ENCODE measurements at places on chromosomes 16 and 17.

DNA sequence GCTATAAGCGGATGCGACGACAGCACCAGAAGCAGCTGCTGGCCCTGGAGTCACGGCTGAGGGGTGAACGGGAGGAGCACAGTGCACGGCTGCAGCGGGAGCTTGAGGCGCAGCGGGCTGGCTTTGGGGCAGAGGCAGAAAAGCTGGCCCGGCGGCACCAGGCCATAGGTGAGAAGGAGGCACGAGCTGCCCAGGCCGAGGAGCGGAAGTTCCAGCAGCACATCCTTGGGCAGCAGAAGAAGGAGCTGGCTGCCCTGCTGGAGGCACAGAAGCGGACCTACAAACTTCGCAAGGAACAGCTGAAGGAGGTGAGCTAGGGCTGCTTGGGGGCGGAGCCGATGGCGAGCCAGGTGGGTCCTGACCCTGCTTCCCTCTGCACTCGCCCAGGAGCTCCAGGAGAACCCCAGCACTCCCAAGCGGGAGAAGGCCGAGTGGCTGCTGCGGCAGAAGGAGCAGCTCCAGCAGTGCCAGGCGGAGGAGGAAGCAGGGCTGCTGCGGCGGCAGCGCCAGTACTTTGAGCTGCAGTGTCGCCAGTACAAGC is 10.1 kb downstream of the HIRIP3 start:
- DNase-seq = no peak

DNA sequence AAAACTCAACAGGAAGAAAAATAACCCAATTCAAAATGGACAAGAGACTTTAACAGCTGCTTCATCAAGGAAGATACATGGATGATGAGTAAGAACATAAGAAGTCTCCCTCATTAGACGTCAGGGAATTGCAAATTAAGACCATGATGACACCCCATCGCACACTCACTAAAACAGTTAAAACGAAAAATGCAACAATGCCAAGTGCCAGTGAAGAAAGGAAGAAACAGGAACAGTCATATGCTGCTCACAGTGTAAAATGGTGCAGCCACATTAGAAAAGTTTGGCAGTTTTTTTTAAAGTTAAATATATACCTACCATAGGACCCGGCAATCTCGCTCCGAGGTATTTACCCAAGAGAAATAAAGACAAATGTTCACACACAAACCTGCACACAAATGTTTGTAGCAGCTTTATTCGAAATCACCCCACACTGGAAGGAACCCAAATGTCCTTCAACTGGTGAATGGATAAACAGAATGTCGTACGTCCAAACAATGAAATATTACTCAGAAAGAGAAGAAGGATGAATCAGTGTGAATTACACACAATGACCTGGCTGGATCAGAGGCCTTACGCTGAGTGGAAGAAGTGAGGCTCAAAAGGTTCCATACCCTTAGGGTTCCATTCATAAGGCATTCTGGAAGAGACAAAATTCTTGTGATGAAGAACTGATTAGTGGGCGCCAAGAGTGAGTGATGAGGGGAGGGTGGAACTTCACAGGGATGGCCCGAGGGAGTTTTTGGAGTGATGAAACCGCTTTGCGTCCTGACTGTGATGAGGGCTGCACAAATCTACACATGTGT is 110.3 kb downstream of the C16orf95 start:
- no peak for DNase-seq

GRCh38 chr17:61230972-61231820 is 168.4 kb upstream of the TBX2 start:
- DNase-seq = no peak

DNA sequence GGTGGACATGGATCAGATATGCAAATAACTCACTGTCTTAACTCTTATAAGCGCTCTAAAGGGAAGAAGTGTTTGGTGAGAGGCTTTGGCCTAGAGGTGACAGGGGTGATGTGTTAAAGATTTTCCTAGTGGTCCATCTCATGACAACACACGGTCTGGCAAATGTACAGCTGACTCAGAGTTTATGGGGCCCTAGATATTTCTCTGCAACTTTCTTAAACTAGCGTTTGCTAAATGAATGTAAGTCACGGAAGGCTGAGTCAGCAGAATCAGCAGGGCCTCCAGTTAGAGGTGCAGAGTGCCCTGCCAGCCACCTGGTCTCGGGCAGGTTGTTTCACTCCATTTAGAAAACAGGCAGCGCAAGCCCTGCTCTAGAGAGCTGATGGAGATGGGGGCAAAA is 40.1 kb downstream of the CLEC16A start:
- DNase-seq = no peak

DNA sequence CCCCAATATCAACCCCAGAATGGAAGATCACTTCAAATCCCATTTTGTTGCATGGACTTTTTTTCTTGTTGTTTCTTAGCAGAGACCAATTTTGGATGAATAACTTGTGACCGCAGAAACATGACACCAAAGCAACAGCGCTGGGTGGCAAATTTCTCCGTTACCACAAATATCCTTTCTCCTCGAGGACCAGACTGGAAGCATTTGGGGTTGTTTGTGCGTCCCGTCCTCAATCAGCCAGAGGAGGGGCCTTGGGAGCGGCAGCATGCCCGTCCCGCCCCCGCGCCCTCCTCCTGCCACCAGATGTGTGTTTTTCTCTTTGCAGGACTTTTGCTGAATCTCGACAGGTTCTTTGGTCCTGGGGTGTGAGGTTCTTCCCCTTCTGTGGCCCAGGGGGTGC is 282.5 kb upstream of the FOXF1 start:
- no peak for DNase-seq

- no peak for DNase-seq
Measured at GRCh38 chr16:11350921-11351335, 5.7 kb downstream of the RMI2 start.

Data from Caki2 (cell line).